OCI-M1 (cell line): ENCODE measurements at places on chromosomes 11 and 22.
A peak's percentile ranks its signal among the peaks of the same experiment; 100 is the strongest.

DNA sequence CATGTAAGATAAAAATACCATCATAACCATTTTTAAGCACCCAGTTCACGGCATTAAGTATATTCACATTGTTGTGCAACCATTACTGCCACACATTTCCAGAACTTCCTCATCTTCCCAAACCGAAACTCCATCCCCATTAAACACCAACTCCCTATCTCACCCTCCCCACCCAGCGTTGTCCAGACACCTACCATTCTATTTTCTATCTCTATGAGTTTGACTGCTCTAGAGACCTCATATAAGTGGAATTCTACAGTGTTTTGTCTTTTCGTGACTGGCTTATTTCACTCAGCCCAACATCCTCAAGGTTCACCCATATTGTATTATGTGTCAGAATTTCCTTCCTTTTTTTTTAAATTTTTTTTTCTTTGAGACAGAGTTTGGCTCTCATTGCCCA, 45.2 kb downstream of the PPFIA1 start:
- DNase-seq = no peak

GRCh38 chr11:3201677-3202181, 16.9 kb downstream of the MRGPRG start:
- DNase-seq = no peak

GRCh38 chr11:78424334-78425270, 7.0 kb upstream of the GAB2 start:
- DNase-seq = peak; percentile 96

DNA sequence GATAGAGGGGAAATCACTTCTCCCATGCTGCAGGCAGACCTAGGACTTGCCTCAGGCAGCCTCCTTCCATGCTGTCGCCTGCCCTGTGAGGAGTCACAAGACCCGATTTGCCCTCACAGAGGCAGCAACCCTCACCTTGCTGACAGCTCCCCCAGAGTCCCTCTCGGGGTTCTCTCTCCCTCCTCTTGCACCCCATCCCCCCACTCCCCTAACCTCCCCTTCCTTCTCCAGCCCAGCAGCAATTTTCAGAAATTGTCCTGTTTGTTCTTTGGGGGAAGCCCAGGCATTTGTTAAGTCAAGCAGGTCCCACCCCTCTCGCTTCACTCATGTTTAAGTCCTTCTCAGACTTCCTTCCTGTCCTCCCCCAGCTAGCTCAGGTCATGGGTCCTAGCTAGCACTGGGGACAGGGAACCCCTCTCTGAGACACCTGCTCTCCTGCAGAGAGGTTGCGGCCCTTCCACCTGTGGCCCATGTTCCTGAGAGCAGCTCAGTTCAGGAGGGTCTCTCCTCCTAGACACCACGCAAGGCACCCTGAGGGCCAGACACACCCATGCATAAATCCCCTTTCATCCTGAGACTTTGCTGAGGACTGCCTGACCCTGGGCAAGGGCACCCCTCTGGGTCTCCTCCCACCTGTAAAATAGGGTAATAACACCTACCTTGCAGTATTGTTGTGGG, 6.3 kb upstream of the FXYD2 start:
- no peak for DNase-seq
